ENCODE measurements at places on chromosomes 11 and 22.

DNA sequence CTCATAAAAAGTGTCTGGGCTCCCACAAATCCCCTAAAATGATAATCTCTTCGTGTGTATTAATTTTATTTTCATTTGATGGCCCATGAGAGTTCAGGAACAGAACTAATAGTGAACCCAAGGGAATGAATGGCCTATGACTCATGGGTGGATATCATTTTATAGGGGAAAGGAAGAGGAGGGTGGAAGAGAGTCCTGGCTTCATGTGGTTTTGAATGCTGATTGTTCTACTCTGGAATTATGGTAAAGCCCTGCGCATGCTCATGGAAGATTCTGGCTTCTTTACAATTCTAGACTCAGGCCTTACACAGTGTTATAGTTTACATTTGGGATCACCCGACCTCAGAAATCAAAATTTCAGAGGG, 35.2 kb downstream of the MAML2 start:
- no peak for DNase-seq

GRCh38 chr11:71543866-71544265, 4.4 kb upstream of the KRTAP5-9 start:
- DNase-seq = no peak

GRCh38 chr11:121321614-121322243, 29.2 kb downstream of the SC5D start:
- DNase-seq = no peak

DNA sequence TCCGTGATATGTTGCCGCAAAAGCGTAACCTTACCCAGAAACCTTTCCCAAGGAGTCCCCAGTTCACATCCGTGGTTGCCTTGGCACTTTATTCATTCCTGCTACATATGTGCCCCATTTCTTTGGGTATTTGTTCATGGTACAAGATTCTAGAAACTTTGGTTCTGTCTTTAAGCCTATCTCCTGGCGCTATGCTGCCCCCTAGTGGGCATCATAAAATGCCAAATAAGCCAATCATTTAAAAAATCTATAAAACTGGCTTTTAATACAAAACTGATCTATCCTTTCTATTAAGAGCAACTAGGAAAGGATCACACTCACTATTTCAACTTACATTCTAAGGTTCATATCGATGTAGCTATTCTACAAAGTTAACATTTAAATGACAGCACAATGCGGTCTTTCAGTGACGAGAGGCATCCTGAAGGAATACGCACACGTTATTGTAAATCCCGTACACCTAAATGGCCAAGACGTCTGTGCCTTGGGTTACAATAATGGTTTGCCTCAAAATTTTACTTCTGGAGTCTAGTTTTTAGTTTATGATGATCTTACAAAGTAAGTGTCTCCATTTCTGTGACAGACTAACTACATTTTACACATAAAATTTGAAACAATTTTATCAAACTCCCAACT, 16.2 kb downstream of the PIWIL3 start:
- DNase-seq = peak; percentile 12

- no peak for DNase-seq
Observed at GRCh38 chr11:124762624-124763155, 600 bp upstream of the ESAM start.

DNA sequence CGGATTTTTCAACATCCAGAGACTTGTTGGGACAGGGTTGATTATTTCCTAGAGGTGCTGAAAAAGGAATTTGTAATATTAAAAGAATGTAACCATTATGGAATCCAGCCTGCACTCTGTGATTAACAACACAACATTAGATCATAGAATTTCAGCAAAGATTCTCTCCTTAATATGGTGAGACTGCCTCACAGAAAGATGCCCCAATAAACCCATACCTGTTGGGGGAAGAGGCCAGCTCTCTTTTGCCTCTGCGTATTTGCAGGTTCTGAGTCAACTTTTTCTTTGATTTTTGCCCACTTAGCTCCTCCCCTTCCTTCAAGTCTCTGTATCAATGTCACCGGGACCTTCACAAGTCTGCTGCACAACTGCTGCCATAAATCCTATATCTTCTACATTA, 12.4 kb upstream of the MTMR3 start:
- no peak for DNase-seq

- no peak for DNase-seq
Observed at GRCh38 chr11:84319863-84320262, 1033.7 kb upstream of the CCDC90B start.

GRCh38 chr11:13495929-13496328, at the start of gene PTH:
Gene PTH, minus strand, starts transcription at chr11:13495997. Its CDS starts 3,142 bp downstream, at chr11:13492855.
- DNase-seq = no peak

GRCh38 chr11:67420147-67420645, 4.7 kb downstream of the CARNS1 start:
- DNase-seq = no peak

GRCh38 chr11:46916286-46917108, 1.9 kb downstream of the LRP4 start:
- no peak for DNase-seq

GRCh38 chr11:128324531-128325141, 262.7 kb downstream of the ETS1 start:
- DNase-seq = peak; percentile 82

GRCh38 chr11:117670924-117671323, 126.1 kb downstream of the DSCAML1 start:
- DNase-seq = no peak

- no peak for DNase-seq
Observed at GRCh38 chr11:2381494-2382128, 4.5 kb downstream of the CD81 start.

DNA sequence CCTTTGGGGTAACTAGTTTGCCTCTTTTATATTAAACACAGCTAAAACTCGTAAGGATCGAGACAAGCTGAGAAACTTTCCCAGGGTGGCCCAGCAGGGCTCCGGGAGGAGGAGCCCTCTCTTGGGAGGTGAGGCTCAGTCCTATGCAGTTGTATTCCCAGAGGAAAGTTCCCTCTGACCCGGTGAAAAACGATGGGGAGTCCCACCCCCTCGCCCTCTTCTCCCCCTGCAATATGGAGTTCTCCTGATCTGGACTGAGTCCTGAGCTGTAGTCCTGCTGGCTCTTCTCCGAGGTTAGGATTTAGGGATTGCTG, 1.3 kb downstream of the NTM start:
- DNase-seq = no peak

GRCh38 chr11:19121646-19122045, 4.7 kb downstream of the ZDHHC13 start:
- no peak for DNase-seq

DNA sequence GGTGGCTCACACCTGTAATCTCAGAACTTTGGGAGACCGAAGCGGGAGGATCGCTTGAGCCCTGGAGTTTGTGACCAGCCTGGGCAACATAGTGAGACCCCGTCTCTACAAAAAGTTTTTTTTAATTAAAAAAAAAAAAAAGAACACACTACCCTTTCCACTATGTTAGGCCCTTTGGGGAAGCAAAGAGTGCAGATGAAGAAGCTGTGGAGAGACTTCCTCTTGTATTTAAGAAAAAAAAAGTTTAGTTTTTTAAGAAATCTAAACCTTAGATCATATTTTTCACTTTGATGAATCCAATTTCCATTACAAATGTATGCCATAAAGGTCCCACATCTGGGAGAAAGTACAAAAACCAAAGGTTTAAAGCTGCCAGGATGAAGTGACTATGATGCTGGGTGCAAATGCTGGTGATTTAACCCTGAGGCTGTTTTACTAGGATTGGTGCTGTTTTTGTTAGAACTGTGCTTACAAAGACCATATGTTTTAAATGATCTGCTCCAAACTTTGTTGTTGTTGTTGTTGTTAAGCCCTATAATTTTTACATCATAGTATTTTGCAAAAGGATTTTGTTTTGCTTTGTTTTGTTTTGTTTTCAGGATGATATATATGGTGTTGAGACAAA, 28.9 kb upstream of the ACER3 start:
- no peak for DNase-seq

- no peak for DNase-seq
Observed at GRCh38 chr22:22893077-22893805, 5.6 kb downstream of the IGLL5 start.

GRCh38 chr11:122723576-122723975, 68.1 kb downstream of the UBASH3B start:
- no peak for DNase-seq

GRCh38 chr11:103619480-103619879, 417.0 kb upstream of the DDI1 start:
- DNase-seq = no peak

DNA sequence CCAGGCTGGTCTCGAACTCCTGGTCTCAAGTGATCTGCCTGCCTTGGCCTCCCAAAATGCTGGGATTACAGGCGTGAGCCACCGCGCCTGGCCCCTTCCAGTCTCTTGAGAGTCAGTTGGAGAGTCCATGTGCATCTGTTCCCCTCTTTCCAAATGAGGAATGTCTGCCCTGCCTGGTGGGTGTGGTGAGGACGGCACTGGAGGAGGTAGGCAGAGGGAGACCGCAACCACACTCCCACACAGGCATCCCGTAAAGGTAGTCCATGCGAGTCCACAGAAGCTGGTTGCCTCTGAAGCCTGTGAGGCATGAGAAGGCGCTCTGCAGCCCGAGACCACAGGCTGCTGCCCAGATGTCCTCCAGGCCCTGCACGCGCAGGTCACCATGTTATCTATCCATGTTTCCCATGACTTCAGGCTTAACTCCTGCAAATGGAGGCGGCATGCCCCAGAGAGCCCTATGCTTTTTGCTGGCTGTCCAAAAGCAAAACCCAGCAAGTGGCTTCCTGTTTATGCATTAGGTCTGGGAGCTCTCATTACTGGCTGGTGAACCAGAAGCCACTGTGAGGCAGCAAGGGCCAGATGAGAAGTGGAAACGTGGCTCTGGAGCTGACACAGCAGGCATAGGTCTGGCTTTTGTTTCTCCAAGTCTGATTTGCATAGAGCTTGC, 43.4 kb downstream of the GRIK4 start:
- DNase-seq = no peak

DNA sequence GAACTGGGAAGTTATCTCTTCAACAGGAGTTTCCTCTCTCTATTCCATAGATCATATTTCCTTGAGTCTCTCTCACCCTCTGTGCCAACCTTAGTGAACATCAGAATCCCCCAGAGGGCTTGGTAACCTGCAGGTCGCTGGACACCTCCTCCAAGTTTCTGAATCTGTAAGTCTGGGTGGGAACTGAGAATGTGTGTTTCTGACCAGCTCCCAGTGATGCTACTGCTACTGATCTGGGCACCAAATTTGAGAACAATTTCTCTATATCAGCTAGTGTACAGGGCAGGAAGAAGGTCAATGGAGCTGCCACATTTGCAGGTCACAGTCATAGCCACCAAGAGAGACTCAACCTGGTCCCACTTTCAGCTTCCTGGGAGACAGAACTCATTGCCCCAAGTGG, 62.9 kb downstream of the RCN1 start:
- no peak for DNase-seq

GRCh38 chr11:74055938-74056337, 47.1 kb upstream of the UCP3 start:
- no peak for DNase-seq

GRCh38 chr22:47310601-47311000, 548.2 kb downstream of the TBC1D22A start:
- no peak for DNase-seq

GRCh38 chr11:8203414-8203715, 34.5 kb upstream of the RIC3 start:
- DNase-seq = no peak

- DNase-seq = no peak
Observed at GRCh38 chr11:117696540-117696939, 100.5 kb downstream of the DSCAML1 start.

DNA sequence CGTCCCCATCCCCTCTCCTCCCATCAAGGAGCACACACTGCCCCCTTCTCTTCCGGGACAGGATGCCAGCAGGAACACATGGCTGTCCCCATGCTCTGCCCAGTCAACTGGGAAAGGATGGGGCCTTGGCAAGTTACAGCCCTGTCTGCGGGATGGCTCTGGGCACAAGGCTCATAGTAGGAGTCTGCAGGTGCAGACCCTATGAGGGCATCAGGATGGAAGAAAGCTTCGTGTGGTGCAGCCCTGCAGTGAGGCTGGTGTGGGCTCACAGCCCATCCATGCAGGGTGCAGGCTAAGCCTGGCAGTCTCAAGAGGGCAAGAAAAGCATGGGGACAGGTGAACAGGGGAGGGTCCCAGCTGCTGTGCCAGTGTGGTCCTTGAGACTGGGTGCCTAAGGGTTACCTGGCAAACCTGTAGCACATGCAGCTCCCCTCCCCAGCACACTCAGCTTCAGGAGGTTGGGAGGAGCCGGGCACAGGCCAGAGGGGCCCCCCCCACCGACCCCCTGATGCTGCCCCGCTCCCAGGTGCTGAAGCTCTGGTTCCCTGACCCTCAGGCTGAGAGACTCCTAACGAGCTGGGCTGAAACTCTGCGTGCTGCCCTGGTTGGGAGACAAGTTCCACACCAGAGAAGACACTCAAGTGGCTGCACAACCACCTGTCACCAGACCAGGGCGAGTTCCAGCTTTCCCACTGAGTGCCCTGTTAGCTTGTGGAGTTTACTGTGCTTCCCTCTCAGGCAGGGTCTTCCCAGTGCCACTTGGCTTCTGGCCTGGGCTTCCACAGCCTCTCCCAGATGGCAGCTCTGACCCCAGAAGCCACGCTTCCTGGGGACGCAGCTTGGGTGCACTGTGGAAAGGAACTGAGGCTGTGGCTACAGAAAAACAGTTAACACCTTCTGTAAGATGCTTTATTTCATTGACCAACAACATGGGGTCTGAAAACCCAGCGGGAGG, 3.3 kb upstream of the SCARF2 start:
- DNase-seq = no peak

DNA sequence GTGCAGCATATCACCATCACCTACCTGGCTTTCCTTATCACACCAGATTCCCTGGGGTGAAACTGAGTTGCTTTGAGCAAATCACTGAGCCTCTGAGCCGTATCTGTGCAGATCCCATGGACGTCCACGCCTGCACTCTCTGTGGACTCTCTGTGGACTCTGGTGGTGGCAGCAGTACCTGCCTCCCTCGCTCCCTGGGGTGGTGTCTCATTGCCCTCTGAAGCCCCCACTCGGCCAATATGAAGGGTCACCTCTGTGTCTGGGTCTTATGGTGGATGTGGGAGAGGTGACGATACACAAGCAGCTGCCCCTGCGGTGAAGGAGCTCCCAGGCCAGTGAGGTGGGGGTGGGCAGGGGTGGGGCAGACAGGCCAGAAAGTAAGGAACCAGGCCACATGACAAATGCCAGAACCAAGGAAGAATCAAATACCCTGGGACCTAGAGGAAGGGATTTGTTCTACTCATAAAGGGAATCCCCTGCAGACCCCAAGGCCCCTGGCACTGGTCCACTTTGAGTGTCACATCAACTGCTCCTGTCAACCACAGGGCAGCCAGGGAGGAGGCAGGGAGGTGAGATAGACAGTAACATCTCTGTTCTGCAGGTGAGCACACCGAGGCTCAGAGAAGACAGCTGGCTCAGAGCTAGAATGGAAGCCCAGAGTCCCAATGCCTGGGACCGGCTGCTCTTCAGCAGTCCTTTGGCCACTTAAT, 9.2 kb upstream of the CHST1 start:
- DNase-seq = no peak

- no peak for DNase-seq
Observed at GRCh38 chr11:33935461-33936456, 43.9 kb upstream of the LMO2 start.

- no peak for DNase-seq
Observed at GRCh38 chr11:46696212-46696558, 4.2 kb downstream of the ARHGAP1 start.

- DNase-seq = no peak
Observed at GRCh38 chr11:23836981-23837380, 659.9 kb upstream of the LUZP2 start.

All from stimulated activated CD8-positive, alpha-beta memory T cell treated with anti-CD3 and anti-CD28 coated beads, Interleukin-7, amount 100 ng/mL, for 4 hours (primary cell).